ENCODE measurements at places on chromosomes 1 and 21.

DNA sequence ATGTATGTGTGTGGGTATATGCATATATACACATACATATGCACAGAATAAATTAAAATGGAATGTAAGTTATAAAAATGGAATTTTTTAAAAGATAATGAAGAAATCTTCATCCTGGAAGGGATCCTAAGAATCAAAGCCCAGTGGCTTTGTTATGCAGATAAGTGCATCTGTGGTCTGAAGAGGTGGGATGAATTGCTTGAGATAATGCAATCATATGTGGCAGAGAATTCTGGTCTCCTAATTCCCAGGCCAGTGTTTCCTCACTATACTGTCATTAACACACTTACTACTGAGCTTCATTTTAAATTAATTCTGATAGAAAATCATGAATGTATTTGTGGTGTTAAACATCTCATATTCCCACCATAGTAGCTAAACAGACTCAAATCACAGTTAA lies 86.7 kb upstream of the PRMT6 start:
- no peak for DNase-seq

DNA sequence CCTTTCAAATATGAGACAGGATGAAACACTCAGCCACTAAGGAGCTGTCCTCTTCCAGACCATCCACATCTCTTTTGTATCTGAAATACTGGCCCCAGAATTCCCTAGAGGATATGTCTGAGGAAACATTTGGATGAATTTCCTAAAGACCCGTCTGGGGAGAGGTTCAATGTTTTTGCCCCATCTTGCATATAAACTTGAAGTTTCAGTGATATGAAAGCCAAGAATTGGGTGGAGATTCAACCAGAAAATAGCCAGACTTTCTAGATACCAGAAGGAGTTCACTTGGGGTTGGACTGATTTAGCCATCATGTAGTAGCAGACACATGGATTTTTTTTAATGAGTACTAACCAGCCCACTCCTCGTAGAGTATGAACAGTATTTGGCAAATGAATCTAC lies 182.0 kb downstream of the PLPP3 start:
- no peak for DNase-seq

DNA sequence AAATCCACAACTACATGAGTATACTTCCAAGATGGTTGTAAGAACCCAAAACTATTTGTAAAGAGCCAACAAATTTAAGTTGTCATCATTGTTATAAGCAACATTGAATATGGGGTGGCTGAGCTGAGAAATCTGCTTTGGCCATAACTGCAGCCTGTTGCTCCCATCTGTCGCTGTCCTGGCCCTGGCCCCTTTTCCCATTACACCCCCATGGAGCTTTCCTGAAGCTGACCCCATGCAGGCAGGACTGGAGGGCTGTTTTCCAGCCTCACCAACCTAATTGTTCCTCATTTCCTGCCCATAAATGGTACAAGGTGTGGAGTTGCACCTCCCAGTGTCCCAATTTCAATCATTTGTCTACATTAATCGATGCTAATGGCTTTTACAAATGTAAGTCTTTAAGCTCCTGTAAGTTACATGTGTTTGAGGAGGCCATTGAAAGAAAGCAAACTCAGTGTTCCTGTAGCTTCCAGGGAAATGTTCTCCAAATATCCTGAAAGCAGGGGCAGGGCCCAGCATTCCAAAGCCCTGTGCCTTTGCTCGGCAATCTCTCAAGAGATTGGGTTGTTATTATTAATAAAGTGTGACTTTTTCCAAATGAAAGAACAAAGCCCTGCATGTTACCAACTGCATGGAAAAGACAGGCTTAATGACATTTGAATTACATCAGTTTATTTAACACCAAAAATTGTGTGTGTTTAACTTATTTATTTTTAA lies 545.9 kb downstream of the PLPP3 start:
- no peak for DNase-seq

GRCh38 chr1:147631839-147632238 lies 38.5 kb downstream of the ACP6 start:
- no peak for DNase-seq
